ENCODE measurements at places on chromosomes 12 and 14.

DNA sequence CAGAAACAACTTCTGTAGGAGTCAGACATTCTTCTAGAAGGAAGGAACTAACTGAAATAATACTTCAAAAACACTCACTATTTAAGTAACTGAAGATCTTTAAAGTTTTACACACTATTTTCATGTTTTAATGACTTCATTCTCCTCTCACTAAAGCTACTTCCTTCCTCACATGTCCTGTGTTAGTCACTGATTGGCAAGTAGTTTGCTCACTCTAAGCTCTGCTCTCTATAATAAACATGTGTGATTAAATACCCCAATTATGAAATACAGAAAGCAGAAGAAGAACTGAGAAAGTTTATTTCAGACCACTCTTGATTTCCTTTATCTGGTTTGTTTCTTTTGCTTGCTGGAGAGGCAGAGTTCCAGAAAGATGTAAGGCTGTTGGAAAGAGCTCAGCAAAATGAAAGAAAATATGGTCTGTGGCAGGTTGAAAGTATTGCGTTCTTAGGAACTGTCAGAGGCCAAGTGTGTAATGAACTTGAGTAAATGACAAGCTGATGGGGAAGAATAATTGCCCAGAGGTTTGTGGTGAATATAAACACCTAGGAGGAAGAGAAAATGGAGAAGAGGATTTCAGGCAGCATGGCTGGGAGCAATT is 522.0 kb upstream of the SEL1L start:
- DNase-seq: no peak

DNA sequence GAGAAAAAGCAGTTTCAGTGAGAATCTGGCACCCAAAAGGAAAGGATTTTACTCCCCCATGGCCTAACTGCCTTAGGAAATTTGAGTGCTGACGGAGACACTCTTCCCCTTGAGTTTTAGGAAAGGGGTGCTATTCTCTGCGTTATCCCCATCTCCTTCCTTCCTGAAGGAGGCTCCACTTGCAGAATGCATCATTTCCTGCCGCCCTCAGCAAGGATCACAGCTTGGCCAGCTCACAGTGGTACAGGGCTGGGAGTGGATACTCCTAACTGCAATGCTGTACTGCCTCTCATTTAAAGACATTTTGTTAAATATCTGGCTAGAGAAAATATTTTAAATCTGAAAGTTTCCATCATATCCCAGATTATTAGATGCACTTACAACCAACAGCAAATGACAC is 33.0 kb downstream of the RDH12 start:
- no peak for DNase-seq

DNA sequence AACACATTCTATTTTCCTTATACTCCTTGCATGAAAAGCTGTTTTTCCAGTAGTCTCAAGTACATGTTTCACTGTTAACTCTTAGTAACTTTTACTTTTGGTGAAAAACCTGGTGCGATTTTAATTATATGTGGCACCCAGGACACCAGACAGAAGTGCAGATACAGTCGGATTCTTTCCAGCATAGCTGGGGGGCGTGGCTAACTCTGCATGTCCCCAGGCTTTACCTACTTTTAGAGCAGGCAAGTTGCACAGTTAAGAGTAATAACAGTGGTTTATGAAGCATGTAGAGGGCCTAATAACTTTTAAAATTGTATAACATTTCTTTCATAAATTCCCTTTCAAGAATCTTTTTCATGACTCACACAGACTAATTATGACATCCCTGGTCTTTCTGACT is 70.7 kb downstream of the HSD17B6 start:
- no peak for DNase-seq

GRCh38 chr12:116196752-116197718 is 80.5 kb downstream of the MED13L start:
- no peak for DNase-seq

GRCh38 chr14:53824061-53824460 is 132.6 kb downstream of the BMP4 start:
- DNase-seq: no peak

DNA sequence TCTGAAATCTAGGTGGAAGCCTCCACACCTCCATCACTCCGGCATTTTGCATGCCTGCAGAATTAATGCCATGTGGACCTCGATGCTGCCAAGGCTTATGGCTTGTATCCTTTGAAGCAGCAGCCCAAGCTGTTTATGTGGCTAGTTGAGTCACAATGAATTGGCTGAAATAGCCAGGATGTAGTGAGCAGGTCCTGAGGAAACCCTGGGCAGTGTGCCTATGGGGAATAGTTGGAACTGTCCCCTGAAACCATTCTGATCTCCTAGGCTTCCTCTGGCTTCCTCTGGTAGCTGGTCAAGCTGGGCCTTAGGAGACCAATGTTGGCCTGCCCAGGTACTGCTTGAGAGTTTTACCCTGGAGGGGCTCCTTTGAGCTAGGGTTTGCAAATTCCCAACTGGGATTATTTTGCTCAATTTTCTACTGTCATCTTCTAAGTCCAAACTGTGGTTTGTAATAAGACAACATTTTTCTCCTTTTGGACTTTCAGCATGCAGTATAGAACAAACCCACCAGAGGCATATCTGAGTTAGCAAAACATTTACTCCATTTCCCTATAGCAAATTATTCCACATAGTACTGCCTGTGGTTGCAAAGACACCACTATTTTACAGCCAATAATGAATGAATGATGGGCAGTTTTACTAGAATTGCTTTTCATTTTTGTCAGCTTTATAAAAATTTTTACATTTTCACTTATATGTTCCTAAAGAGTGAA is 85.1 kb upstream of the AMIGO2 start:
- no peak for DNase-seq

GRCh38 chr14:94751956-94752355 is 18.0 kb downstream of the GSC start:
- DNase-seq: no peak

DNA sequence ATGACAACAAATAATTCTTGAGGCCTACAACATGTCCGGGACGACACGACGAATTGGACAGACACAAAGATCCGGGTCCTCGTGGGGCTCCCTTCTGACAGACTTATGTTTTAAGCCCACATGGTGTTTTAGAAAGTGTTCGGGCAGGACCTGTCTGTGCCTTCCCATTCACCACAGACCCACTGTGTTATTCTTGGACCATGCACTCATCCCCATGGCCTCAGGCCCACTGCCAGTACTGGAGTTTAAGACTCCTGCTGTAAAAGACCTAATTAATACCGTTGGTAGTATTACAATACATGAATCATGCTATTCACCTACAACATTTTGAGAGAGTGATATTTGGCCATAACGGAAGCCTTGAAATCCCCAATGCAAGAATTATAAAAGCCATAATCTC is 20.0 kb downstream of the SLC15A4 start:
- no peak for DNase-seq

GRCh38 chr12:39188689-39189088 is 254.2 kb downstream of the KIF21A start:
- DNase-seq: no peak

DNA sequence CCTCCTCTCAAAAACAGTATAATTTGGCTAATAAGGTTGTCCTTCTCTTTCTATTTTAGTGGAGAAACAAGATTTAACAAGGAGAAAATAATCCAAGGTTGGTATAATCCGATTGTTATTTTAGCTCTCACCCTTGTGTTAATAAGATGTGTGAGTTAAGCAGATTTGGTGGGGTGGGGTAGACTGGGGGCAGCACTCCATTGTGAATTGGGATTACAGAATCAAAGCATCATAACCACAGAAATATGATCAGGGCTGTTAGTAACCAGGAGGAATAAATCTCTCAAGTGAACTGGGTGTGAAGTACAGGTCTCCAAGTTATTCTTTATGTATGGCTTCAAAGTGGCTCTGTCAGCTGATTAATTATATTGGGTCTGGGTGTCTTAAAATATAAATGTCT is 10.2 kb downstream of the TIGAR start:
- DNase-seq: no peak

GRCh38 chr14:23249824-23250223 is 12.1 kb downstream of the RNF212B start:
- DNase-seq: no peak

GRCh38 chr12:19010726-19011125 is 118.8 kb upstream of the PLEKHA5 start:
- no peak for DNase-seq

GRCh38 chr14:96380735-96381134 is 11.2 kb upstream of the AK7 start:
- DNase-seq: no peak

GRCh38 chr12:48015954-48016353 is 11.7 kb upstream of the COL2A1 start:
- DNase-seq: no peak

GRCh38 chr12:88167384-88167783 is 25.3 kb downstream of the TMTC3 start:
- DNase-seq: no peak

- no peak for DNase-seq
Measured at GRCh38 chr14:94123296-94123695, 6.1 kb downstream of the IFI27L2 start.

Data from cortex of kidney (tissue), 1 donor.